ENCODE measurements at places on chromosomes 1 and 21. TPM values are rescaled to one million over a fixed set of nuclear protein-coding genes. Genes with fewer than 3 reads are reported as not detected.
A peak's percentile ranks its signal among the peaks of the same experiment; 100 is the strongest.

OMA1 gene
- 16.6 TPM for polyA plus RNA-seq

GBP2 gene
- polyA plus RNA-seq = 1.4 TPM

RNU5D-1 gene
- not detected for polyA plus RNA-seq

KCNE2 gene
- polyA plus RNA-seq = 0.60 TPM

KCNQ4 gene
- polyA plus RNA-seq = 20.9 TPM

ELOA gene
- 34.9 TPM for polyA plus RNA-seq

SPATC1L gene
- 4.2 TPM for polyA plus RNA-seq

HSD3B2 gene
- not detected for polyA plus RNA-seq

PIGV gene
- 6.8 TPM for polyA plus RNA-seq

CD1E gene
- polyA plus RNA-seq = not detected

DNA sequence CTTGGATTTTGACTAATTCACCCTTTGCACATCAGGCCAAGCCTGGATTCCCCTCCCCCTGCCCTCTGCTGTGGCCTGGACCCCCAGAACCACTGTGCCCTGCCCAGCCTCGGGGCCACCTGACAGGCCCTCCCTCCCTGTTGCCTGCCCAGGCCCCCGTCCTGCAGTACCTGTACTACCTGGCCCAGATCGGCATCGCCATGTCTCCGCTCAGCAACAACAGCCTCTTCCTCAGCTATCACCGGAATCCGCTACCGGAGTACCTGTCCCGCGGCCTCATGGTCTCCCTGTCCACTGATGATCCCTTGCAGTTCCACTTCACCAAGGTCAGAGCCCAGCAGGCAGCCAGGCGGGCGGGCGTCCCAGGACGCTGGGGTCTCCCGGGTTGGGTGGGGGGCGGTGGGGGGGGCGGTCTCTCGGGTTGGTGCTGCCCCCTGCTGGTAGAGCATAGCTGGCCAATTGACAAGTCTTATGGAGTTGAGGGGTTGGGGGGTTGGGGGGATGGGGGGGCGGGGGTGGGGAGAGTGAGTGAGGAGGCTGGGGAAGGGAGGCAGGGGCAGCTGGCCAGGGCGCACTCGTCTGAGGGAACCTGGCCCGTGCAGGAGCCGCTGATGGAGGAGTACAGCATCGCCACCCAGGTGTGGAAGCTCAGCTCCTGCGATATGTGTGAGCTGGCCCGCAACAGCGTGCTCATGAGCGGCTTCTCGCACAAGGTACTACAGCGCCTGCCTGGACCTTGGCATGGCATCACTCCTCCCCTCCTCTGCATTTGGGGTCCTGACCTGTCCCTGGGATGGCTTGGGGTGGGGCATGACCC lies 10.7 kb downstream of the AMPD2 start:
- DNase-seq = peak; percentile 5

DNA sequence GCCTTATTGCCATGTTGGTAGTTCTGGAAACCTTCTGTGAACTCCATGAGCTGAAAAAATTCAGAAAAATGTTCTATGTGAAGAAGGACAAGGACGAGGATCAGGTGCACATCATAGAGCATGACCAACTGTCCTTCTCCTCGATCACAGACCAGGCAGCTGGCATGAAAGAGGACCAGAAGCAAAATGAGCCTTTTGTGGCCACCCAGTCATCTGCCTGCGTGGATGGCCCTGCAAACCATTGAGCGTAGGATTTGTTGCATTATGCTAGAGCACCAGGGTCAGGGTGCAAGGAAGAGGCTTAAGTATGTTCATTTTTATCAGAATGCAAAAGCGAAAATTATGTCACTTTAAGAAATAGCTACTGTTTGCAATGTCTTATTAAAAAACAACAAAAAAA lies 57.4 kb downstream of the KCNK1 start:
- no peak for DNase-seq

GRCh38 chr1:96632045-96632664 lies 89.4 kb upstream of the PTBP2 start:
- DNase-seq = no peak

DNA sequence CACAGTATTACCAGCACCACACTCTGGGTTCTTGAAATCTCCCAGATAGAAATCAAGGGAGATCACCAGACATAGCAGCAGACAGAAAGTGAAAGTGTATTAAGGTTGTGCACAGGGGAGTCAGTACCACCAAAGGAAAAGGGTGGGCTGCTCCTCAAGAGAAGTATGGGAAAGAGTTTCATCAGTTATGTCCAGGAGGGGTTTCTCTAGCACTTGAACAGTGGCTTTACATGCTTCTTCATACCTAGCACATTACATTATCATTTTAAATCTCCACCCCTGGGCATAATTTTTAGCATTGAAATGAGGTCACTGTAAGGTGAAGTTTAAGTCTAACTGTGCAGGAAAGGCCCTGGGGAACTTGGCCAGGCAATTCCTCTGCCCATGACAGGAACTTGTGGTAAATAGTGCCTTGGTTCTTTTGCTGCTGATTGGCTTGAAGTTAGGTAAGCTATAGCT lies 601.0 kb downstream of the NUF2 start:
- DNase-seq = no peak

- DNase-seq = no peak
These were observed 17.1 kb downstream of the HHIPL2 start for GRCh38 chr1:222530852-222531251.

DNA sequence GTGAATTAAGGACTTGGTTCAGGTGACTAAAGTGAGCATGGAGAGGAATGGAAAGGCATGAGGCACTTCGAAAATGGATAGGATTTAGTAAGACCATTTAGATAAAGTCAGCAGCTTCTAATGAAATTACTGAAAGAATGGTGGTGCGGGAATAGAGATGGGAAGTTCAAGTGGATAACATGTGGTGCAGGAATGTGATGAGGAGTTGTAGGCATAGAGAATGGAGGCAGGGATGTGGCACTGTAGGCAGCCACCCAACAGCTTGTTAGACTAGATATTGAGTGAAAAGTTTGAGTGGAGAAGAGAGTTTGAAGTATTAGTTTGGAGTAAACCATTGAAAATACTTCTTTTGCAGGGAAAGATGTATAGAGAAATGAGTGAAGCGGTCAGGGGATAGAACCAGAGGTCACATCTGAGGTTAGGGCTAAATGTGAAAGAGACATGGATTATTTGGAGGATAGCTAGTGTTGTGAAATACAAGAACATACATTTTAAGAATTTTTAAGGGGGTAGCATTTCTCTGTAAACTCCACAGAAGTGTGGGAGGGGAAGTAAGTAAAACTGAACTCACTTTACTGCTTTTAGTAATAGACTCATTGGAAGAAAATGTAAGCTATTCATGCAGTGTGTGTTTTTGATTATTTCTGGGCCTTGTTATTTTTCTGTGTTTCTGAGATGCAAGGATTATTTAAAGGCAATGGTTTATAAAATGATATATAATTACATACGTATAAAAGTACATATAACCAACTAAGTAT lies 46.2 kb downstream of the DYRK1A start:
- peak; percentile 37 for DNase-seq

DNA sequence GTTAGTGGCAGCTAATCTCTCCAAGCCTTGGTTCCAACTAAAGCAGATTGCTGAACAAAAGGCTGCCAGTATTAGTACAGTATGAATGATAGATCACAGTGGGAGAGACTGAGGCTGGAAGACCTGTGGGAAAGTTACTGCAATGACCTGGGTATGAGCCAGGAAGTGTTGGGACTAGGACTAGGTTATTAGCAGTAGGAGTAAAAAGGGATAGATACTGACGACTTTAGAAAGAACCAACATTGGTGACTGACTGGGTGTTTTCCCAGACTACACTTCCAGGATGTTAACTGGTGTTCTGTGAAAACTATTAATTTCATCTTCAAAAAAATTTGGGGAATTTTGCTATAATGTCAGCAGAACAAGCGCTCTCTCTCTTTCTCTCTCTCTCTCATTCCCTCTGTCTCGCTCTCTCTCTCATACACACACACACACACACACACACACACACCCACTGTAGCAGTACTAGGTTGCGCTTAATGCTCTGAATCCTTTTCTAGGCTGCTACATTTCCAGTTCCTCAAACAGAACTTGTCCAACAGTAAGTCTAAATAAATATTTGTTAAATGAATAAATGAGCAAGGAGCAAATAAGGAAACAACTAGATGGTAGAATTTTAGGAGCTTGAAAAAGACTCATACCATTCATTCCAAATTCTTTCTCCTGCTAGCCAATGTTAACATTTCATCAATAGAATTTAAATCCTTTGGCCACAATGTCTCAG lies 47.6 kb upstream of the RGS8 start:
- DNase-seq = no peak

DNA sequence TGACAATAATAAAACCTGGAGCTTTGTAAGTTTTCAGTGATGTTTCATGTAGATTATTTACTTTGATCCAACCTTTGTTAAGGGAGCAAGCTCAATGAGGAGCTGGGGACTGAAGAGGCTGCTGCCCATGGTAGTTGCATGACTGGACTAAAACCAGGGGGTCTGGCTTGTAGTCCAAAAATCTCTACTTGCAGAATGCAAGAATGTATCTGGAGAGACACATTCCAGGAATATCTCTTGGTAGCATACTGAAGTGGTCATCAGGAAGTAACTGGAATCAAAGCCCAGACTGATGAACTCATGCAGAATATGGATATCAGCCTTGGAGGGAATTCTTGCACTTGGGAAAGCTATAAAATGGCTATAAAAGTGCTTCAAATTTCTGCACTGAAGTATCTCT lies 5.8 kb upstream of the KIAA0040 start:
- DNase-seq = no peak

DNA sequence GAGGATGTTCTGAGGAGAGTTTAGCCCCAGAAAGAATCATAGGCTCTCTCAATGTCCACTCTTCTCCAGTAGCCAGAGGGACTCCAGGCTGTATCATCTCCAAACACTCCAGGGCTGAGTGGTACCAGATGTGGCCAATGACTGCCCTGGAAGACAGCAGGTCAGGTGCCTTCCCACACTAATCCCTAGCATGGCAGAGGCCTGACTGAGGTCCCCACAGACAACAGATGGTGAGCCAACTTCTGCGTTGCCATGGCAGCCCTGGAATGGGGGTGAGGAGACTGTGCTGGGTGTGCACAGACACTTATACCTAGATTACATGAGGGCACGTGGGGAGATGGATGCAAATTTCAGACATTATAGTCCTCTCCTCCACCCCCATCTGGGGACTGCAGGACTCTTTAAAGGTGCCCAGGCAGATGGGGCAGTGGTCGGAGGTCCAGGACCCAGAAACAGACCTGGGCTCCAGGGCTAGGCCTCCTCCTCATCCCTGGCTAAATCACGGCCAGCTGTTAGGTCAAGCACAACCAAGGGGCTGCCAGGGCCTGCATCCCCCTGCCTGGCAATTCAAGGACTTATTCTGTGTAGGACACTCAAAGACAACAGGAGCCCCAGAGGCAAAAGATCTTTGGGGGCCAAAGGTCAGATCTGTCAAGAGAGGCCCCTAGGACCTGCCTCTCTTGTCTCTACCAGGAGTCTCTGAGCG lies 42.9 kb downstream of the CAMK2N1 start:
- DNase-seq = no peak

DNA sequence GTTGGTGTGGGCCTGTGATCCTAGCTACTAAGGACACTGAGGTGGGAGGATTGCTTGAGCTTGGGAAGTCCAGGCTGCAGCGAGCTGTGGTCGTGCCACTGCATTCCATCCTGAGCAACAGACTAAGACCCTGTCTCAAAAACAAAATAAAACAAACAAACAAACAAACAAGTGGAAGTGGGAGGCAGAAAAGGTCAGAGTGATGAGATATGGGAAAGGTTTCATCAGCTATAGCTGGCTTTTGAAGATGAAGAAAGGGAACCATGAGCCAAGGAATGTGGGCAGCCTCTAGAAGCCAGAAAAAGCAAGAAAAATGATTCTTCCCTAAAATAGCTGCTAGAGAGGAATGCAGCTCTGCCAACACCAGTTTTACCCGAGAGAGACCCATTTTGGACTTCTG lies 10.6 kb upstream of the NUCKS1 start:
- DNase-seq = no peak

GRCh38 chr1:22788254-22788661 lies 77.6 kb downstream of the EPHB2 start:
- DNase-seq = no peak

Data from muscle of back (tissue), 13 donors.